Smooth muscle cell of the pulmonary artery (primary cell): ENCODE measurements at places on chromosomes 3 and 15. TPM values are rescaled to one million over a fixed set of nuclear protein-coding genes. Genes with fewer than 3 reads are reported as not detected.

Gene GPD1L
- 10.2 and 13.2 TPM in 2 replicates for total RNA-seq

Gene PLS1
- 1.0 and 1.7 TPM in 2 replicates for total RNA-seq

Gene RBPMS2
- total RNA-seq, result 0.07 TPM in 1 of 2 replicates, not detected in the other

Gene CLEC3B
- 5.0 and 29.6 TPM in 2 replicates for total RNA-seq

Gene GOLGA6A
- 0.03 and 0.07 TPM in 2 replicates for total RNA-seq

Gene SPSB4
- total RNA-seq, result not detected in 2 replicates

Gene MNS1
- 0.30 and 2.3 TPM in 2 replicates for total RNA-seq

Gene PAK6
- 0.13 TPM in 2 replicates for total RNA-seq

Gene NDN
- 65.9 and 66.9 TPM in 2 replicates for total RNA-seq

Gene LRRC49
- total RNA-seq, result 10.4 and 10.5 TPM in 2 replicates

Gene KY
- 1.4 and 3.5 TPM in 2 replicates for total RNA-seq

Gene HRG
- not detected in 2 replicates for total RNA-seq

Gene SLC28A2
- total RNA-seq, result not detected in 2 replicates

Gene FHIT
- 1.0 and 1.3 TPM in 2 replicates for total RNA-seq

Gene PIERCE2
- total RNA-seq, result 1.7 and 3.1 TPM in 2 replicates

Gene LRRIQ4
- 0.07 TPM in 2 replicates for total RNA-seq

Gene CHAC1
- total RNA-seq, result 6.4 and 19.6 TPM in 2 replicates

Gene CRYGS
- 0.89 and 1.1 TPM in 2 replicates for total RNA-seq

Gene RYR3
- total RNA-seq, result 0.07 TPM in 1 of 2 replicates, not detected in the other

Gene ETV5
- 36.8 and 37.0 TPM in 2 replicates for total RNA-seq

Gene FRMD4B
- total RNA-seq, result 0.83 and 4.2 TPM in 2 replicates

Gene ZPLD1
- 0.13 and 1.1 TPM in 2 replicates for total RNA-seq

Gene SPTBN5
- 0.20 and 0.36 TPM in 2 replicates for total RNA-seq

Gene GOLGA8N
- 6.8 and 7.1 TPM in 2 replicates for total RNA-seq

Gene PCSK6
- 1.0 and 1.1 TPM in 2 replicates for total RNA-seq

Gene HESX1
- total RNA-seq, result 0.17 TPM in 1 of 2 replicates, not detected in the other

Gene PLA2G4E
- total RNA-seq, result not detected in 2 replicates

Gene AMOTL2
- 117 and 158 TPM in 2 replicates for total RNA-seq

Gene IGSF11
- under 0.01 and 0.10 TPM in 2 replicates for total RNA-seq

Gene TIGIT
- not detected in 2 replicates for total RNA-seq

Gene HIGD2B
- 0.10 TPM in 1 of 2 replicates, not detected in the other for total RNA-seq

Gene AMIGO3
- not detected in 2 replicates for total RNA-seq

Gene SST
- not detected in 2 replicates for total RNA-seq

Gene CLSTN2
- 0.33 and 1.6 TPM in 2 replicates for total RNA-seq

Gene ACTRT3
- total RNA-seq, result 5.7 and 6.4 TPM in 2 replicates

Gene IL5RA
- total RNA-seq, result not detected in 2 replicates

Gene TRPM7
- 52.7 and 55.2 TPM in 2 replicates for total RNA-seq

Gene CLDN16
- total RNA-seq, result under 0.01 and 0.30 TPM in 2 replicates

Gene ANKRD63
- not detected in 2 replicates for total RNA-seq

Gene SAXO2
- 0.30 and 0.85 TPM in 2 replicates for total RNA-seq

Gene KBTBD13
- total RNA-seq, result not detected in 2 replicates

Gene TF
- total RNA-seq, result 0.20 and 0.43 TPM in 2 replicates

Gene FAM81A
- 0.20 and 0.33 TPM in 2 replicates for total RNA-seq

Gene TMEM40
- total RNA-seq, result not detected in 2 replicates

Gene GRAMD2A
- total RNA-seq, result 0.33 and 0.46 TPM in 2 replicates

Gene TNFAIP8L3
- total RNA-seq, result 6.9 and 7.4 TPM in 2 replicates

Gene ALPK3
- 4.3 and 26.4 TPM in 2 replicates for total RNA-seq

Gene ZDHHC19
- not detected in 2 replicates for total RNA-seq

Gene EOMES
- total RNA-seq, result not detected in 2 replicates

Gene CAMK2N2
- total RNA-seq, result 0.13 TPM in 2 replicates

Gene WNT7A
- total RNA-seq, result not detected in 2 replicates

Gene MKRN2OS
- total RNA-seq, result not detected in 2 replicates
